CD4-positive, alpha-beta T cell treated with Interleukin-15 for 4 hours (primary cell): ENCODE measurements at places on chromosomes 16 and 17.

DNA sequence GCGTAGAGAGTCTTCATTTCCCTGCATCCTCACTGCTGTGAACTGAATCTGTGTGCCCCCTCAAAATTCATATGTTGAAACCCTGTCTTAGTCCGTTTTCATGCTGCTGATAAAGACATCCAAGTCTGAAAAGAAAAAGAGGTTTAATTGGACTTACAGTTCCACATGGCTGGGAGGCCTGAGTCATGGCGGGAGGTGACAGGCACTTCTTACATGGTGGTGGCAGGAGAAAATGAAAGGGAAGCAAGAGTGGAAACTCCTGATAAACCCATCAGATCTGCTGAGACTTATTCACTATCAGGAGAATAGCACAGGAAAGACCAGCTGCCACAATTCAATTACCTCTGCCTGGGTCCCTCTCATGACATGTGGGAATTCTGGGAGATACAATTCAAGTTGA is 3.1 kb upstream of the CCDC42 start:
- no peak for DNase-seq

GRCh38 chr17:82874011-82874835 is 34.4 kb upstream of the ZNF750 start:
- no peak for DNase-seq

DNA sequence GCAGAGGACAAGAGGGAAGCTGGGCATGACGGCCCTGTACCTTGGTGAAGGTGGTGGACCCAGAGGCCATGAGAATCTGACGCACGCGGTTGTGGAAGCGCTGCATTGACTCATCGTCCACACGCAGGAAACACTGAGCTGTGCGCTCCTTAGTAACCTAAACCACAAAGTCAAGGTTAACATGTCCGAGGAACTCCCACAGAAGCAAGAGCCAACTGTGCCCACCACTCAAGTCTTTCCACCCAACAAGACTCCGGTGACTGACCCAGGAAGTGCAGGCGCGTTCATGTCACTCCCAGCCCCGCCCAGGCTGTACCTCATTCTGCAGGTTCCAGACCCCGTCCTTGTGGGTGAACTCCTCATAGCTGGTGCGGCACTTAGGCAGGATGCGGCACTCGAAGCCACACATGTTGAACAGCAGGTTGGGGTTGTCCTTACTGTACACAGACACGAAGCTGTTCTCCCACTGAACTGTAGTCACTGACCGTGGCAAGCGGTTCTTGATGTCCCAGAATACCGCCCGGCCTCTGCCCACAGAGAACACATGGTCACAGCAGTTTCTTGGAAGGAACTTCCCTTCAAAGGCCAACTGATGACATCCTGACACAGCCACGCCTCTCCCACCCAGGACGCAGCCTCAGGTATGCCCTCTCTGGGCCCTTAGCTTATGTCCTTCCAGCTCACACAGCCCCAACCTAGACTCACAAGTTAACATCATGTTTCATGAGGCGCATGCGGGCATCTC is 11.5 kb downstream of the PRPF8 start:
- DNase-seq, result peak; percentile 22

GRCh38 chr17:14693382-14693781 is 392.5 kb downstream of the HS3ST3B1 start:
- no peak for DNase-seq

- no peak for DNase-seq
Observed at GRCh38 chr16:19014461-19014860, 30.7 kb downstream of the TMC7 start.
